ENCODE measurements at places on chromosomes 7 and 10. TPM values are rescaled to one million over a fixed set of nuclear protein-coding genes. Genes with fewer than 3 reads are reported as not detected.

The PAXIP1 gene
- 25.3 TPM for total RNA-seq

DNA sequence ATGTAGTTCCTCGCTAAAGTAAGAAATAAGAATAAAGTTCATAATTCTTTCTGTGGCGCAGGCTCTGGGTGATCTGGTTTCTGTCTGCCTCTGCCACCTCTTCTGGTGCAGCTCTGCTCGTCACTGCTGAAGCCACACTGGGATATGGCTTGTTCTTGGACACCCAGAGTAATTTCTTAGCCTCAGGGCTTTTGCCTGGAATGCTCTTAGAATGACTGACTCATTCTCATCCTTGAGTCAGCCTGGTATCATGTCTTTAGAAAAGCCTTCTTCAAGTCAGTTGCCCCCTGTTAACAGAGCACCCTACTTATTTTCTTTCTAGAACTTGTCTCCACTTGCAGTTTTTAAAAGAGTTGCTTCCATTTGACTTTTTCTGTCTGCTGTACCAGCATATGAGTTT lies 2.0 kb downstream of the ZSCAN25 start:
- no peaks in the 10 kb centered on the region for H3K27me3 ChIP-seq
- no peak overlapping the region for H3K27ac ChIP-seq
- no peak for DNase-seq
- peaks cover 10% of the 10 kb centered on the region for H3K4me1 ChIP-seq

DNA sequence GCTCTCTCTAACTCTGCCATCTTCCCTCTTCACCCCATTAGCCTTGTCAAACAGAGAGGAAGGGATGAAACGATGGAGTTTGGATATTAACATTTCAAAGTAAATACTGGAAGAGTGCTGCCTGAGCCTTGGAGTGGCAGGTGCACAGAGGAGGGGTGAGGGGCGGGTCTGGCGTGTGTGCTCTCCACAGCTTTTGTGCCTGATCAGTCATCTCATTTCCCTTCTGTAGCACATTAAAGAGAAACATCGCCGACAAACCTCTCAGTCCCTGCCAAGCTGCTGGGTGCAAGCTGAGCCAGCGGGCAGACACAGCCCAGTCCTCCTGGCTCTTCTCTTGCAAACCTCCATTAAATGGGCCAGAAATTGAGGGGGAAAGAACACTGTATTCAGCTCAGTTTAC lies 76.2 kb downstream of the SLIT1 start:
- H3K4me1 ChIP-seq: no peaks in the 10 kb centered on the region
- no peaks in the 10 kb centered on the region for H3K36me3 ChIP-seq
- no peak for DNase-seq
- H3K27me3 ChIP-seq: no peaks in the 10 kb centered on the region
- H3K27ac ChIP-seq: no peak overlapping the region
- no peak overlapping the region for H3K4me3 ChIP-seq

GRCh38 chr10:82813856-82814255 lies 938.9 kb downstream of the NRG3 start:
- H3K4me1 ChIP-seq: no peaks in the 10 kb centered on the region
- H3K27ac ChIP-seq: no peak overlapping the region
- no peak overlapping the region for H3K4me3 ChIP-seq
- H3K36me3 ChIP-seq: no peaks in the 10 kb centered on the region
- no peak for DNase-seq

The DYNC1I1 gene
- 5.7 TPM for total RNA-seq

DNA sequence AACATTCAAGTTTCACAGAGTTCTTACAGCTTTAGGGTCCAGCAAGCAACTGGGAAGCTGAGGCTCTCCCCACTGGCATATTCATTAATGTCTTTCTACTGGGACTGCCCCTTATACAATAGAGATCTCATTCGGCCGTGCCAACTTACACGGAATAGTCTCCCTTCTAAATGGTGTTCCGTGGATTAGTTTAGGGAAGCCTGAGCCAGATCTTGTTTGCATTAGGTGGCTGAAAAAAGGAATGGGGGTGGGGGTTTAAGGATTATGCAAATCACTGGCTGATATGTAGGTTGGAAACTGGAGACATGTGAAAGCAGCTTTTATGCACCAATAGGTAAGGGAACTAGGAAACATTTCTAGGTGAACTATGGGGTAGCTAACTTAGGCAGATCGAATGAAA lies 218.3 kb downstream of the TRIL start:
- no peaks in the 10 kb centered on the region for H3K4me1 ChIP-seq
- H3K36me3 ChIP-seq: no peaks in the 10 kb centered on the region
- H3K27me3 ChIP-seq: no peaks in the 10 kb centered on the region
- H3K4me3 ChIP-seq: no peak overlapping the region
- no peak overlapping the region for H3K27ac ChIP-seq
- no peak for DNase-seq

GRCh38 chr10:11255796-11256444 lies 238.2 kb downstream of the CELF2 start:
- H3K4me1 ChIP-seq: no peaks in the 10 kb centered on the region
- H3K27me3 ChIP-seq: no peaks in the 10 kb centered on the region
- no peak overlapping the region for H3K4me3 ChIP-seq

DNA sequence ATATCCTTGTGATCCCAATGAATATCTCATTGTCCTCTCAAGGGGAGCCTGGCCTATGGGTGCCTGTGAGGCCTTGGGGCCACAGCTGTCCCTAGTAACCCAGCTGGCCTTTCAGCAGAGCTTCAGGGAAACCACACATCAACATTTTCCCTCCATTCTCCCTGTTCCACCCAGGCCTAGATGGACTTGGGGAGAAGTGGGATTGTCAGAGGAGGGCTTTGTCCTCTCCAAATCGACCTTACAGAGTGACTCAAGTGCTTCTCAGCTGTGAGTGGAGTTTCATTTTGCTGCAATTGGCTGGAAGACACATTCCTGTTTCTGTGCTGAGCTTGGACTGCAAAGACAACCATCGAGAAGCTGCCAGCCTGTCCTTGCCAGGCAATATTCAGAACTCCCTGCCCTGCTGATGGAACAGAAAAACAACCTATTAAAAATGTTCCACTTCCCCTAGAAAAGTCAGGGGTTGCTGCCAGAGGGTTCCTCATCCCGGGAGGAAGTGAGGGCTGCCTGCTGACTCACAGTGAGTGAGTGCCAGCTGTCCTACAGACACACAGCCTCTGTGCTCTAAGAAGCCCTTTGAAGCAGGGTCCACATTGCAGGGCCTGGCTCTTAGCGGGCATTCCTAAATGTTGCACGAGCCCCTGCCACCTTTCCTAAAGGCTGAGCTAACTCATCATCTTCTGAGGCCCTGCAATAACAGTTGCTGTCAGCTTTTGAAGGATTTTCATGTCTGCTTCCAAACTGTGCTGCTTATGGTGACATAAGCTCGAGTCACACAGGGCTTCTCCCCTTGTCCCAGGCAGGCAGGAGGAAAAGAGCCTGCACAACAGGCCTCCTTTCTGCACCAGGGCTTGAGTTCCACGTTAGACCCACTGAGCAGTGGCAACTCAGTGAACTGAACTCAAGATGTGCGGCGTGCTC lies 20.5 kb downstream of the STRA8 start:
- no peaks in the 10 kb centered on the region for H3K27me3 ChIP-seq
- H3K4me3 ChIP-seq: no peak overlapping the region
- peak; percentile 64 for DNase-seq
- peaks cover 6% of the 10 kb centered on the region for H3K4me1 ChIP-seq
- H3K36me3 ChIP-seq: no peaks in the 10 kb centered on the region

The TMEM139 gene
- total RNA-seq: 27.4 TPM

Measured in breast epithelium (tissue), 4 donors.